Fibroblast of villous mesenchyme (primary cell): ENCODE measurements at places on chromosomes 3 and 15. TPM values are rescaled to one million over a fixed set of nuclear protein-coding genes. Genes with fewer than 3 reads are reported as not detected.
A peak's percentile ranks its signal among the peaks of the same experiment; 100 is the strongest.

SV2B gene
- not detected in 2 replicates for total RNA-seq

MESP2 gene
- total RNA-seq = 0.32 and 0.43 TPM in 2 replicates

TMEM266 gene
- under 0.01 TPM in 1 of 2 replicates, not detected in the other for total RNA-seq

CLK3 gene
- 33.2 and 38.4 TPM in 2 replicates for total RNA-seq

CYP1A2 gene
- total RNA-seq = not detected in 2 replicates

TPRG1 gene
- total RNA-seq = 1.3 and 3.5 TPM in 2 replicates

CCR8 gene
- total RNA-seq = not detected in 2 replicates

CLDND1 gene
- total RNA-seq = 54.4 and 98.0 TPM in 2 replicates

SCAMP5 gene
- 0.43 and 1.6 TPM in 2 replicates for total RNA-seq

GRCh38 chr15:47861111-47861903, 144.0 kb downstream of the SEMA6D start:
- no peak for DNase-seq

DNA sequence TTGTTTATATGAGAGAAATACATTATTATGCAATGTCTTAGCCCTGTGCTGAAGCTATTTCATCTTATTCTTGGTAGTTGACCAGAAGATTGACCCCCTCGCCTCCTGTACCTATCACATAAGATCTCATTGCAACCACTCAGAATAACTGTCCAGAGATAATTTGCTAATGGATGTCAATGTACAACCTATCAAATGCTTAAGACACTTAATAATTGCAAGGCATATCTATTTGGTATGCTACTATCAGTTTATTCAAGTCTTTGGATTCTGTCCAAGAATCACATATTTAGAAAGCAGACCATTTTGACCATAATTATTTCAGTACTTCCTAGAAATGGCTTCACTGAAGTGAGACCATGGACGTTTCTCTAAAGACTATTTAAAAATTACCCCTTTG, 241.6 kb downstream of the GAP43 start:
- no peak for DNase-seq

DNA sequence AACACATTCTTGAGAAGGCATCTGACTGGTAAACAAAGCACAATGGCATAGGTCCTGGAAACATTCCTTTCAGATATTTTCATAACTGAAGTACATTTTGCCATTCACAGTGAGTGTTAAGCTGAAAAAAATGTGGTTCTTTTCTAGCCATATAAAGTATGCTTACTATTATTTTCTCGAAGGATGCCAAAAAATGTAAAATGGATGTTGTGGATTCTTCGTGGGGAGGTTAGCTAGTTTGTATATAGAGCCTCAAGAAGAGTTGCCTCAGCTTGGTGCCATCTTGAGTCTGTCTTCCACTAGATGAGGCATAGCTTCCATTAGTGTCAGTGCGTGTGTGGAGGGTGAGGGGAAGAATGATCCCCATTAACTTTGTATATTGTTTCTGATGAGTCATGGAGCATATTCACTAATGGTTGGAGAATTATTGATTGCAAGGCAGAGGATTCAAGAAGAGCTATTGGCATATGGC, 4.1 kb downstream of the MBNL1 start:
- peak; percentile 65 for DNase-seq

- DNase-seq = peak; percentile 69
Measured at GRCh38 chr3:124787476-124788195, 57.4 kb downstream of the UMPS start.

- no peak for DNase-seq
Measured at GRCh38 chr3:111547631-111548030, 5.6 kb downstream of the CD96 start.

GRCh38 chr3:45496555-45496954, 98.0 kb upstream of the LIMD1 start:
- DNase-seq = no peak

DNA sequence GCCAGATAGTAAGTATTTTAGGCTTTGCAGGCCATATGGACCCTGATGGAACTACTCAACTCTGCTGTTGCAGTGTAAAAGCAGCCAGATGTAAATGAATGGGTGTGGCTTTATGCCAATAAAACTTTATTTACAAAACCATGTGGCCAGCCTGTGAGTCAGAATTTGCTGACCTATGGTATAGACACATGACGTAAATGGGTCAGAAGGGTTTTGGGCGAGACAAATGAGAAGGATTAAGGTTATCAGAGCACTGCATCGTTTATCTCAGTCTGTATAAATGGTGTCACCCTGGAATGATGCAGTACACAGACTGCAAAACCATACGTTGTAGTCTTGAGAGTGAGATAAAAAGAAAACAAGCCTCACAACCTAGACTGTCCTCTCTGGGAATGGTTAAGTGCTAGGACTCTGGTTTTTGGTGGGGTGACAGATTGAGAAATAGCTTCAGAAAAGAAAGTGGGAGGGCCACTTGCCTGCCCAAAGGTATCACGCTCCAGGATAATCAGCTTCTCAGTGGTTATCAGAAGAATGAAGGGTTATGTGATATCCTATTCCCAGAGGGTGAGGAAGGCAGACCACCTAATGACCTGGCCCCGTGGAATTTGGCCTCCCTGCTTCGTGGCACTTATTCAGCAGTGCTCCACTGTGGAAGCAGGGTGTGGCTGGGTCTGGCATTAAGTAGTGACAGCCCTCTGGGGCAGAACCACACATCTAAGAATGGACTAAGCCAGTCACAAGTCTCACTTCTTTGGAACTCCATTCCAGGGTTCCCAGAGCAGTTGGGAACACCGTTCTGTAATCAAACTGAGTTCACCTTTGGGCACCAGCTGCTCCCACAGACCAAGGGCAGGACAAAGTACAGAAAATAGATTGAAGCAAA, 46.1 kb downstream of the ABHD5 start:
- DNase-seq = peak; percentile 98

DNA sequence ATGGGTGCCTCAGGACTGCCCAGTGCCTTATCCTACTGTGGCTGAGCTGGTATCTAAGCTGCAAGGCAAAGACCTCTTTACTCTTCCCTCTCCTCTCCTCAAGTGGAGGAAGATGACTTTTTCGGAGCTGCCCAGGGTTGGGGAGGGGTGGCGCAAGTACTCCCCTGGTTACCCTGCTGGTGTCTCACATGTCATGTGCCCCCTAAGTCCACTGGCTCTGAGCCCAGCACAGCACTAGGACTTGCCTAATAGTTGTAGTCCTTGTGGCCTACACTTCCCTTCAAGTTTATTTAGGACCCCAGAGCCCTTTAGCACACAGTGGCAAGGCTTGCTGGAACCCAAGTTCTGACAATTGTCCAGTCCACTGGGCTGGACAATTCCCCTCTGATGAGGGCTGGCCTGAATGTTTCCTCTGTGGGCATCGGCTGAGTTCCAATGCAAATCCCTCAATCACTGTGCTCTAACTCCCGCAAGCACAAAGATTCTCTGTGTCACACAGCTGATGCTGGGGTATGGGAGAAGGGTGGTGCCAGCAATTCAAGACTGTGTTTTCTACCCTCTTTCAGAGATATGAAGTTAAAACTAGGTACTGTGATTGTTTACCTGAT, 60.4 kb downstream of the UQCC5 start:
- no peak for DNase-seq

- DNase-seq = peak; percentile 95
Measured at GRCh38 chr15:78618490-78618934, 2.3 kb downstream of the CHRNA3 start.

- no peak for DNase-seq
Measured at GRCh38 chr3:172087602-172088580, 48.5 kb downstream of the FNDC3B start.

- DNase-seq = no peak
Measured at GRCh38 chr3:170149016-170149415, 32.5 kb downstream of the PHC3 start.

DNA sequence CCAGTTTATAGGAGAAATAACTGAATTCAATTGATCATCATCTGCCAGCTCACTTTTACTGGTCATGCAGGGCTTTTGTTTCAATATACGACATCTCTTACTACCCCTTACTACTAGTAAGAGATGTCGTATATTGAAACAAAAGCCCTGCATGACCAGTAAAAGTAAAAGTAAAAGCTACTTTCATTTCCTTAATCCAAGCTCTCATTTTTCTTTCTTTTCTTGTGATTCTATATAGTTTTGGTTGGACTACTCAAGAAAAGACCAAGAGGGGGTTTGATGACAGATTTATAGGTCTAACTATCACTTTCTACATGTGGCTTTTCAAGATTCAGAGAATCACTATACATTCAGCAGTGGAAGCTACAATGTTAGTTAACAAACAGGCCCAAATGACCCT, 1237.3 kb downstream of the ROBO2 start:
- DNase-seq = no peak

- DNase-seq = peak; percentile 77
Measured at GRCh38 chr3:174949523-174949922, 90.4 kb downstream of the NAALADL2 start.

DNA sequence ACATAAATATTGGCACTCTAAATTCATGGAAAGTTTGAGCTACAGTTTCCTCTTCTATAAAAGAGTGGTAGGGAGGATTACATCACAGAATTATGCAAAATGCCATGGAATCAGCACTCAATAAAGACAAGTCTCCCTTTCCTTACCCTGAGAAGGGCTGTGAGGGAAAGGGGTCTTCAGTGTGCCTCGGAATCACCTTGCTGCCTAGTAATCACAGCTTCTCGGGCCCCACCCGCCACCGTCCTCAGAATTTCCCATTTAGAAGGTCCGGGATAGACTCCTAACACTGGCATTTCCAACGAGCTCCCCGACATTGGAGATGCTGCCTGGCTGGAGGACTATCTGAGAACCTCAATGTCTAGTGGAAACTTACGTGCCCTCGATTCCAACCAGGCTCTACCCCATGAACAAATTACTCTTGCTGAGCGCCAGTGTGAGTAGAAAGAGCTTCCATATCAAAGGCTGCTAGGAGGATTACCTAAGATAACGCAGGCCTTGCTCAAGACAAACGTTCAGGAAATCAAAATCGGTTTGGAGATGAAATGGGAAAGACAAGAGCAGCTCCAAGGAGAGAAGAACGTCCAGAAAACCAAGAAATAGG, 92.1 kb upstream of the CHD2 start:
- peak; percentile 78 for DNase-seq

DNA sequence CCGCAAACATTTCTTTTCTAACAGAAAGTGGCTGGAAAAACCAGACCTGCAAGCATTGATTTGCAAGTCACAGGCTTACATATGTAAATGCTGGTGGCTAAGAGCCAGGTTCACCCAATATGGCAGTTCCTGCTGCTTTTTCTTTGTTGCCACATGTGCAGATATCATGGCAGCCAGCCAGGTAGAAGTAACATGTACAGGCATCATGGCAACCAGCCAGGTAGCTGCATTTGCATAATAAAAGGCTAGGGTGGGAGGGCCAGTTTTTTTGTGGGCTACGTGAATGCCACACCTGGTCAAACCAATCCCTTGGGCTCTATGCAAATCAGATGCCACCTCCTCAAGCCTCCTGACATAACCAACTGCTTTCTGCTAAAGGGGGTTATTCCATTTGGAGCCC, 2.8 kb upstream of the SMCO1 start:
- DNase-seq = no peak

- DNase-seq = no peak
Measured at GRCh38 chr3:58742239-58742638, 75.7 kb upstream of the FAM3D start.

DNA sequence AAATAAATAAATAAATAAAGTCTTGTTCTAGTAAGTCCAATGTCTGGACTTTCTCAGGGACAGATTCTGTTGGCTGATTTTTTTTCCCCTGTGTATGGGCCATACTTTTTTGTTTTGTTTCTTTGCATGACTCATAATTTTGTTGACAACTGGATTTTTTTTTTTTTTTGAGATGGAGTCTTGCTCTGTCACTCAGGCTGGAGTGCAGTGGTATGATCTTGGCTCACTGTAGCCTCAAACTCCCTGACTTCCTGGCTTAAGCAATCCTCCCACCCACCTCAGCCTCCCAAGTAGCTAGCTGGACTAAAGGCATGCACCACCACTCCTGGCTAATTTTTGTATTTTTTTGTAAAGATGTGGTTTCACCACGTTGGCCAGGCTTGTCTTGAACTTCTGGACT, 38.9 kb downstream of the TICRR start:
- DNase-seq = peak; percentile 23

GRCh38 chr3:64067506-64068346, 44.4 kb upstream of the PSMD6 start:
- DNase-seq = no peak

DNA sequence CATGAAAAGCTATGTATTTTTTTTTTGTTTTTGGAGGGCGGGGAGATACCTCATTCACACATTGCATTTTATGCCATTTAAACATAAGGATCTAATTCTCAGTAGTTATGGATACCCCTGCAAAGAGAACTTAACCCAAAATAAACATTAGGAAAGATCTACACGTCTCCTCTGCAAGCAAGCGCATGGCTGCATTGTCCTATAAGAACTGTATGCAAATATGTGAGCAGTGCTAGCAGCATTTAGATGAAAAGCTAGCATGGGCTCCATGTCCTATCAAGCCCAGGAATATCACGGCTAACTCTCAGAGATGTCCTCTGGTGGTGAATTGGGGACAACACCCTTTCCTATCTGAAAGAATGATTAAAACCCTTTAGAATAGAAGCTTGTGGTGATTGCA, 292.8 kb downstream of the MEX3B start:
- no peak for DNase-seq

GRCh38 chr3:115638991-115639390, 15.7 kb downstream of the GAP43 start:
- no peak for DNase-seq

GRCh38 chr3:113035387-113035982, 44.7 kb downstream of the GTPBP8 start:
- peak; percentile 61 for DNase-seq

- no peak for DNase-seq
Measured at GRCh38 chr3:188568736-188569135, 414.8 kb downstream of the LPP start.
